ENCODE measurements at places on chromosomes 5 and 9.
A peak's percentile ranks its signal among the peaks of the same experiment; 100 is the strongest.

DNA sequence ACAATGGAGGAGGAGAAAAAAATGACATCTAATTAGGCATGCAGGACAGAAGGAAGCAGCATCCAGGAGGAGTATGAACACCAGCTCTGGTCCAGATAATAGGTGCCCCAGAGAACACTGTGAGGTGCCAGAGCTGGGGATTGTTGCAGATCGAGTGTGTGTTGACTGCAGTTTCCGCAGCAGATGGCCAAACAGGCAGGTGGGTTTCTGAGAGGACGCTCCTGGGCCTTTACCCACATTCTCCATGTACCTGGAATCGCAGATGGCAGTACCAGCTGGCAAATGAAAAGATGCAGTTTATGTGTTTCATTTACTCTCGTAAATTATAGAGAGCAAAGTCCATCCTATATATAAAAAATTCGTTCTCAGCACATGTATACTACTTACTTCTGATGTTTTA is 182.2 kb upstream of the ISL1 start:
- DNase-seq: no peak

GRCh38 chr9:70398145-70398556 is 16.3 kb downstream of the KLF9 start:
- no peak for DNase-seq

- DNase-seq: peak; percentile 49
These were observed 34.2 kb downstream of the PAX5 start for GRCh38 chr9:36999728-37000333.

- DNase-seq: no peak
These were observed 2.9 kb downstream of the KLHL3 start for GRCh38 chr5:137733006-137733405.

DNA sequence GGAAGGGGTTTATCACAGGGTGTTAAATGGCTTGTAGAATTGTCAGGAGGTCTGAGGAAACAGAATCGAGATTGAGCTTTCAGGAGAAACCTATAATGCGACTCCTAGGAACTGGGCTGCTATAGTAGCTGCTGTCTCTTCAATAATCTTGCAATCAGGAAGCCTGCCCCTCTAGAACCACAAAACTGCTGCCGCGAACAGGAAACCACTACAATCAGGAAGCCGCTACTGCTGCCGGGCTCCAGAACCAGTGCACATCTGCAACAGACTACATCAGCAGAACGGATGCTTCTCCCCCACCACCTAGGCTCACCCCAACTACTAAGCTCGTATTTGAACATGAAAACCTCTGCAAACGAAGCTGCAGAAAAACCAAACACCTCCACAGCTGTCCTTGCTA is 31.6 kb downstream of the TNFSF8 start:
- DNase-seq: no peak

- peak; percentile 74 for DNase-seq
These were observed 75.1 kb downstream of the FGF18 start for GRCh38 chr5:171494452-171495121.

- no peak for DNase-seq
These were observed 53.9 kb upstream of the HMHB1 start for GRCh38 chr5:143758015-143758414.

DNA sequence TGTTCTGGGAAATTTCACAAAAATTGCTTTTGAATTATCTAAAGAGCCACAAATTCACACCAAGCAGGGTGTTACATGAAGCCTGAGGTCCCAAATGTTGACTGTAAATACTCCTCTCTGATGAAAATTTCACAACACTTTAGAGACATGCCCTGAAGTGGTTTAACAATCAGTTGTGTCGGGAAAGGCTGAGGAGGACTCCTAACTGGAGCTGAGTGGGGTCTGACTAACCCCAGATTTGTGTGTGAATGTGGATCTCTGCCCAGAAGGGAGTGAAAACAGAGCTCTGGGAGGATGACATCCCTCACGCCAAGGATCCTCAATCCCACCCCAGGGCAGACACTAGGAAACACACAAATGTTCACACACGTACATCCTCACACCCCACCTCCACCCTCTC is 31.1 kb upstream of the GRXCR2 start:
- DNase-seq: no peak

- no peak for DNase-seq
These were observed 91.2 kb downstream of the PJA2 start for GRCh38 chr5:109318455-109319108.

- DNase-seq: no peak
These were observed 144.3 kb upstream of the MTAP start for GRCh38 chr9:21657966-21658667.

GRCh38 chr5:41413074-41413473 is 97.3 kb downstream of the PLCXD3 start:
- no peak for DNase-seq

DNA sequence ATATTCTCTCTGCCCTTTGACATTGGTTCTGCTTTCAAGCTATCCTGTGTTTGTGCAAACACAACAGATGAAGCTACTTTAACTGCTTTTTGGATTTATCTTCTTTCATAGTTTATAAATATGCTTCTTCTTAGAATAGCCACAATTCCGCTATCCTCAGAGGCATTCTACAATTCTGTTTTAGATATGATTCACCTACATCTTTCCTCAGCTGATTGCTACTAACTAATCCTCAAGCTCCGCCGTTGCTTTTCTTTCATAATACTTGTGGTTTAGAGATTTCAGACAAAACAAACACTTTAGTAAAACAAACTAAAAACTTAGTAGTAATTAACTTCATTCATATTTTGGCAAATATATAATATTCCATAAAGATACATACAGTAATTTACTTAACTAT is 52.5 kb downstream of the ECPAS start:
- DNase-seq: no peak

- no peak for DNase-seq
These were observed 61.4 kb downstream of the WDR41 start for GRCh38 chr5:77430726-77431125.

DNA sequence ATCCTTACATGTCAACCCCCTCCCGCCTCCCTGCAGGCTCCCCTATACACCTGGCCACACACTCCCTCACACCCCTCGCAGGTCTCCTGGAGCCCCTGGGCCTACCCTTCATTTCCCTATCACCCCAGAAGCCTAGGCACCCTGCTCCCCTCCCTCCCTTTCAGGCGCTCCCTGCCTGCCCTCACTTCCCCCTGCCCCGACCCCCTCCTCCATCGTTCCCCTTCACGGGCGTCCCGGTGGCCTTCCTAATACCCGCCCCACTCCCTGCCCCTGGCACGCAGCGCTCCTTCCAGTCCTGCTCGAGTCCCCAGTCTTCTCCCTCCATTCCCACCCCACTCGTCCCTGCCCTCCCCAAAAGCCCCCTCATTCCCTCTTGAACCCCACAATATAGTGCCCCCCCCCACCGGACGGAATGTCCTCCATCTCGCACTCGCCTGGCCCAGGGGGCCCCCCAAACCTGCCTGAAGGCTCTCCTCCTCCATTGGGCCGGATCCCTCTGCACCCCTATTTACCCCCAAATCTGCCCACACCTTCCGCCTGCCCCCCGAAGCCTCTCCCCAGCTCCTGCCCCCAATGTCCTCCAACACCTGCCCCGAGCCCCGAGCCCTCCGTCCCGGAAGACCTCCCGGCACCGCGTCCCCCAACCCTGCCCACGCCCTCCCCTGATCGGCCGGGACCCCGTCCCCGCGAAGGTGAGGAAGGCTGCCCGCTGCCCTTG is 746 bp downstream of the STRBP start:
- DNase-seq: peak; percentile 38

DNA sequence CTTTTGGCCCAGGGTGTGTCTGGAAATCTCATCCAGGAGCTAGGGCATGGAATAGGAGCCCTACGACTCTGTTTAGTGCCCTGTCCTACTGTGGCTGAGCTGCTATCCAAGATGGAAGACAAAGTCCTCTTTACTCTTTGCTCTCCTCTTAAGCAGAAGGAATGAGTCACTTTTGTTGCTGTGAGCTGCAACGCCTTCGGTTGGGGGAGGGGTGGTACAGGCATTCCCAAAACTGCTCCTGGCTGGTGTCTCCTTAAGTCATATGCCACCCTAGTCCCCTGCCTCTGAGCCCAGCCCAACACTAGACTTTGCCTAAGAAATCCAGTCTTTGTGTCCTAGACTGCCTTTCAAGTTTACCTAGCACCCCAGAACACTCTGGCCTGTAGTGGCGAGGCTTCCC is 99.9 kb downstream of the PRR16 start:
- no peak for DNase-seq

DNA sequence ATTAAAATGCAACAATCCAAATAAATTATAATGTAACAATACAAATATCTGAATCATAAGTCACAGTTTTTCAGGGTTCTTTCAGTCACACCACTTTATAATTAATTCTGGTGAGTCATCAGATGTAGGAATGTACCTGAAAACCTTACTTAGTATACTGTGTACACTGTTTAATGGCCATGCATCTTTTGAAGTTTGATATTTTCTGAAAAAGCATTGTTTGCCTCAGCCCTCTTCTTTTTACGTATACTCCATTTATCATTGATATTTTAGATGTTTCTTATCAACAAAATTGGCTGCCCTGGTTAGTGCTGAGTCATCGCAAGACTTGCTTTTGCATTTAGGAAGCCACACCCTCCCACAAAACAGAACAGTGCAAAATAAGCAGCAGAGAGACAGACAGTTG is 218.6 kb downstream of the PJA2 start:
- no peak for DNase-seq

DNA sequence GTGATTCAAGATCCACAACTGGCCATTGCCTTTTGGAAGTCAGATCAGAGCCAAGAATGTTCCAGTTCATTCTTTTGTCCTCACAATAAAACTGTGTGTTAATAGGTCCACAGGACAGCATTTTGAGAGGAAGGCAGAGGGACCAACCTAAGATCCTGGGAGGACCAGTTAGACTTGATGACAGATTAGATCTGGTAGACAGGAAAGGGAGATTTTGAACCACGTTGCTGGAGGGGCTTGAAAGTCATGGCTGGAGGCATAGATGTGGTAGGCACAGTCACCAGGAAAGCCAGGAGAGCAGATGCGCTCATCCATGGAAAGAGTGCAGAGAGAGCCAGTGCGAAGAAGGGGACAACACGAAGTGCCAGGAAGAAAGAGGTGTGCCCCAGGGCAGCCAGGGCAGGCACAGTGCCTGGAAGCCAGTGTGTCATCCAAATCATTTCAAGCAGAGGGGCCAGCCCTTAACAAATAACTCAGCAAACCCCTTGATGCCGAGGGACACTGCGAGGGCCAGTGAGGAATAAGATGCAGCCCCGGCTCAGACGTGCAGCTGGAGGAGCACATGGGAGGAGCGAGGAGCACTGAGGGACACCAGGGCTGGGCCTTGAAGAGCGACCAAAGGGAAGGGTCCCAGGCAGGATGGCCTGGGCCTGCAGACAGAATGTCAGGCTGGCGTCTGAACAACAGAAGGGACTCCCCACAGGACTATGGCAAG is 12.8 kb upstream of the SLC2A8 start:
- DNase-seq: no peak

- DNase-seq: no peak
These were observed 33.7 kb upstream of the FCN1 start for GRCh38 chr9:134951461-134951860.

DNA sequence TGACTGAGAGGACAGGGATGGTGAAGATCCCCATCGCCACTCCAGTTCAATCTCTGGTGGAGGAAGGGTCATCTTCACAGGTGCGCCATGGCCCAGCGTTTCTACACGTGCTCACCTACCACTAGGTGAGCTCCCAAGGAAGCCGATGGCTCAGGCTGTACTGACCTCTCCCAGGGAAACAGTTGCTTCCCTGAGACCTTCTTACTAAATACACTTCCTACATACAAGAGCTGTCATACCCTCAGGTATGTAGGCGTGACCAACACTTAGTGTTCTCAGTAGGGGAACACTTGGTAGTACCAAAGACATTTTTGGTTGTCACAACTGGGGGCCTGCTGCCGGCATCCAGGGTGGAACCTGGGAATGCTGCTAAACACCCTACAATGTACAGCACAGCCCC is 75.2 kb downstream of the TENT4A start:
- DNase-seq: no peak

- DNase-seq: no peak
These were observed 593.7 kb downstream of the DNAH5 start for GRCh38 chr5:13350767-13351166.

GRCh38 chr9:80352967-80353366 is 781.2 kb downstream of the TLE4 start:
- DNase-seq: no peak

- DNase-seq: no peak
These were observed 199.5 kb downstream of the FER start for GRCh38 chr5:108947164-108947563.

- DNase-seq: no peak
These were observed 458.0 kb downstream of the DMAC1 start for GRCh38 chr9:7341571-7341970.

DNA sequence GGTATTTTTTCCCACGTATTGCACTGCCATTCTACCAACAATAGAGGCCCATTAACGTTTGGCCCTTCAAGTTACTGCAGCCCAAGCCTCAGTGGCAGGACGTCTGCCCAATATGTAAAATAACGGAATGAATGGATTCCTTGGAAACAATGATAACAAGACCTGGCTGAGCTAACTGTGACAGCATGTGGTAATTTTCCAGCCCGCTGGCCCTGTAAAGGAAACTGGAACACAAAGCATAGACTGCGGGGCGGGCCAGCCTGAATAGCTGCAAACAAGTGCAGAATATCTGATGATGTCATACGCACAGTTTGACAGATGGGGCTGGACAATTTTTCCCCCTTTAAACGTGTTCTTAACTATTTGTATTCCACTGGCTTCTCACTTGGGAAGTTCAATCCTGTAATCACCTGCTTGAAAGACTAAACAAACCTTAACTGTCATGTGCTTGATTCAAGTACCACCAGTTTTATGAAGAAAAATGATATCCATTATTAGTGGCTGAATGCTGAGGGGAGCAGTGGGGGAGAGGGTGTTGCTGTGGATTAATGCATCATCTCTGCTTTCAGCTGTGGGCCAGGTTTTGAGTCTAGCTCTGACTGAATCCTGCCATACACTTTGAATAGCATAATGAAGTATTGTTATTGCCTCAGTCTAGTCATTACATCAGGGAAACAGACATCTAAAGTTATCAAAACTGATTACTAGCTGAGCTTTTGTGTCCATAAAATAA is 323.9 kb downstream of the TMEM161B start:
- DNase-seq: peak; percentile 73

DNA sequence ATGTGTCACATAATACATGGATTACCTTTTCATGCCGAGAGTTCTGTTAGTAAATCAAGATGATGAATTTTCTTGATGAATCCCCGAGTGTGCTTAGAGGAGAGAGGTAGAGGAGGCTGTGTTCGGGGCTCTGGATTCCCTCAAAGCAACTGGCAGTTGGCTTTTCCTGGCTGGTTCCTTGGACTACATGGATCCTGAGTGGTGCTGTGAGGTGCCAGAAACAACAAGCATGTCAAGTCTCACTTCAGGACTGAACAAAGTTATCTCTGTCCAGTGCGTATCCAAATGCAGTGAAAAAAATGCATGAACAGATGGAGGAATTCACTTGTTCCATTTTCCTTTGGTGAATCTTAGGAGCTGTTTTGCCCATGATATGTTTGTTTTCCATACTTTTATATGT is 231.7 kb downstream of the FBXL7 start:
- DNase-seq: no peak

- DNase-seq: no peak
These were observed 129.3 kb downstream of the EFNA5 start for GRCh38 chr5:107541400-107541799.

GRCh38 chr5:61702784-61703183 is 370.7 kb downstream of the ZSWIM6 start:
- no peak for DNase-seq

GRCh38 chr9:92180669-92181181 is 65.5 kb upstream of the SPTLC1 start:
- no peak for DNase-seq

- DNase-seq: no peak
These were observed 509.1 kb downstream of the RASEF start for GRCh38 chr9:82553654-82554366.
